ENCODE measurements at places on chromosomes 1 and 21.

GRCh38 chr1:217432339-217432738, 198.6 kb downstream of the GPATCH2 start:
- DNase-seq, result no peak

DNA sequence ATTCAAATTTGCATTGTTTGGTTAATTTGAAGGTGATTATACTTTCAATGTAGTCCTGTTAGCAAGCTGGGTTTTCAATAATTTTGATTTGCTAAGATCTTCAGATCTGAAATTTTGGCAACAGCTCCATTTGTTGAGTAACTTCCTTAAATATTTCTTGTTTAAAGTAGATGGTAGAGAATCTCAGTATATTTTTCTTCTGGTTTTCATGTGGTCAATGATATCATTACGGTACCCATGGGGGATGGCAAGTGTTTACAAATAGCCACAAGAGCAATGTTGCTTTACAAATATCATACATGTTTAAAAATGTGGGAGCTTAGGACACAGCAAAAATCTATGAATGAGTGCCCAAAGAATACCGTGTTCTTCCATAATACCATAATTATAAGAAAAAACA, 175.9 kb downstream of the IFI44 start:
- DNase-seq, result no peak

DNA sequence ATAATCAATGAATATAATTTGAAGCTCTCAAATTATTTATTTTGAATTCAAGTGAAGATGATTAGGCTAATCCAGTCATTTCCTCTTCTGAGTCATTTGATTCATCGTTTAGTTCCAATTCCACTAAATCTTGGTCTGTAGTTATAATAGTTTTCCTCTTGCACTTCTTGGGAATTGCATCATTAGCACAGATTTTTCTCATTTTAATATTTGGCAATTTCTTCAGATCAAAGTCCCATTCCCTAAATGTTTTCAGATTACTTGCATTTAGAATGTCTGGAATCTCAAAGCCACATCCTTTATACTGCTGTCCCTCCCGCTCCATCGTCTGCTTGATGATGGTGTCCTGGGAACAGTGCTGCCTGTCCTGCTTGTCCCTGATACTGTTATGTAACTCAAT, 43.5 kb downstream of the MAST2 start:
- DNase-seq, result no peak

GRCh38 chr1:186079084-186079684, 295.9 kb downstream of the TPR start:
- DNase-seq, result no peak

DNA sequence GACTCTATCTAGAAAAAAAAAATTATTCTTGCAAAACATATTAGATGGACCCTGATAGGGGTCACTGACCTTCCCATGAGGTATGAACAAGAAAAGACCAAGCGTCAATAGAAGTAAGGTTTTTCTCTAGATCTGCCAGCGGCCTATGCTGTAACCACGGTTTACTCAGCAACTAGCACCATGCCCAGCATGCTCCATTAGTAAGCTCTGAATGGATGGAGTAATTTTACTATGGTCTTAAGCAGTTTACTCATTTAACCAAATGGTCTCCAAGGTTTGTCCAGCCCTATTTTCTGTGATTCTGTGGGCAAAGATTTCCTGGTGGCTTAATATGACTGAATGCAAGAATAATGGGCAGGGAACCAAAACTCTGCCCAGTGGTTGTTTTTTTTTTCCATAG, 113.9 kb downstream of the ADSS2 start:
- DNase-seq, result no peak

- DNase-seq, result no peak
Observed at GRCh38 chr1:97693601-97694000, 227.2 kb downstream of the DPYD start.

DNA sequence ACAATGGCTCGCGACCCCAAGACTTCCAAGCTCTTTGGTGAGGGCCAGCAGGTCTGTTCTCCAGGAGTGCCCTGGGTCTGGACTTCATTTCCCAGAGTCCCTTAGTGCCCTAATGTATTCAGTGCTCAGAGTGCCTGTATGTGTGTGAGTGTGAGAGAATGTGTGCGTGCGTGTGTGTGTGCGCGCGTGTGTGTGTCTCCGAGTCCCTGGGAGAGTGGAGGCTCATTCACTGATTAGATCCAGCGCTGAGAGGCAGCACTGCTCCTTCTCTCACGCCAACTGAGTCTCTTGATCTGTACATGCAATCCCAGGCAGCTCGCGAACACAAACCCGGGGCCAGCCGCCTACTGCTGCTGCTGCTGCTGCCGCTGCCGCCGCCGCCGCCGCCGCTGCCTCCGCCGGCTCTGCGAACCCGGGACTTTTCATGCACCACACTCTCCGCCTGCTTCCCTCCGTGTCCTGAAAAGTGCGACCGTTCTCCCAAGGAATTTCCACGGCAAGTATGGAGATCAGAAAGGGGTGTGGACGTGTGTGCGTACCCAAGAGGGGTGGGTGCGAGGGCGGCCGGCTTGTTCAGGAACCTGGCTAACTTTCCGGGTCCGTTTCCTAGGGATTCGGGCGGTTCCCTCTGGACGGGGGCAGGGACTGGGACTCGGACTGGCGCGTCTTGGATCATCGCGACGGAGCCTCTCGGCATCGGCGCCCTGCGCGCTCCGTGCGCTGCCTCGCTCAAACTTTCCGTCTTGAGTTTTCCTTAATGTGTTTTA, at the start of gene RNF220:
Gene RNF220 (plus strand): TSS at position 225 of the 767 bp plus-strand sequence.
- DNase-seq, result peak; percentile 46

DNA sequence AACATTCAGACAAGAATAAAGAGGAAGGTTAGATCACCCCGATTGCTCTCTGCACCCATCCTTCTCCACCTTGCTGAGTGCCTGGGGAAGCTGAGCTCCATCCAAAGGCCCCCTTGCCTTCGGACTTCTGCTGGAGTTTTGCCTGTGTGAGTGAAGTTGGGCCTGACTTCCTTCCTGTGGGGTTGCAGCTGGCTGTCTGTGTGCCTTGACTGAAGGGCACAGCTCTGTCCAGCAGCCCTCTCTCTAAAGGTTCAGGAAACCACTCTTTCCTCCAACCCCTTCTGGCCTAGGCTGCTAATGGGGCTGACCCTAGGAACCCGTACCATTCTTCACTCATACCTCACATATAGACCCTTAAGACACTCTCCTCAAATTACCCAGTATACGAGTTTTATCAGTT, 173.4 kb upstream of the HMCN1 start:
- no peak for DNase-seq

GRCh38 chr1:25673962-25674806, 57.6 kb downstream of the MAN1C1 start:
- DNase-seq, result no peak

DNA sequence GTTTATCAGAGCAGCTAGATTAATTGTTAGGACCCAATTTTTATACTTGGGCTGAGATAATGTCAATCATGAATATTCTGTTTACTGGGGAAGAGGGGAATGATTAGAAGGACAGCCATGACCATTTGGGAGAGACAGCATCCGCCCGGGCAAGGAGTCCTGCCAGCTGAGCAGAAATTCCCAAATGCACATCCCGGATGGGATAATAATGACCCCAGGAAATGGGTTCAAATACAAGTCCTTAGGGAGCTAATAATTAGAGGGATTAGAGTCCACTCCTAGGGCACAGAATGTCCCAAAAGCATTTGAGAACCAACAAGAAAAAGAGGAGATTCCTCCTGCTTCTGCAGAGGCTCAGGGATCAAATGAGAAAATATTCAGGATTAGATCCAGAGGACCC, 115.9 kb downstream of the LRRC53 start:
- DNase-seq, result no peak

- DNase-seq, result no peak
Observed at GRCh38 chr1:110928191-110928590, 35.5 kb downstream of the LRIF1 start.

DNA sequence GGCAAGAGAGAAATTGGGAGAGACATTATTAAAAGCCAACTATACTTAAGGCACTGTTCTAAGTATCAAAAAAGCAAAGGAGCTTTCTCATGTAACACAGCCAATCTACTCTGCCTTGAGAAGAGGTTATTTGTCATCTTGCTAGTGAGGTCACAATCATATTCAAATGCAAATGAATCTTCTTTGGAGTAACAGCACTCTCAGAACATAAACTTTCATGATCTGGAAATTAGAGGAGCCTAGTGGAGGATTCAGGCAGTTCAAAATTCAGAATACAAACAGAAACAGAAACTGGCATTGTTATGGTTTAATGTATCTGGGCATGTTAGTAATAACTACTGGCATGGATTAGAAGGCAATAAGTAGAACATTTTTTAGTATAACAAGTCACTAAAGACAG, 57.4 kb downstream of the ARID4B start:
- no peak for DNase-seq

GRCh38 chr1:151565502-151566189, 25.5 kb downstream of the TUFT1 start:
- DNase-seq, result no peak

DNA sequence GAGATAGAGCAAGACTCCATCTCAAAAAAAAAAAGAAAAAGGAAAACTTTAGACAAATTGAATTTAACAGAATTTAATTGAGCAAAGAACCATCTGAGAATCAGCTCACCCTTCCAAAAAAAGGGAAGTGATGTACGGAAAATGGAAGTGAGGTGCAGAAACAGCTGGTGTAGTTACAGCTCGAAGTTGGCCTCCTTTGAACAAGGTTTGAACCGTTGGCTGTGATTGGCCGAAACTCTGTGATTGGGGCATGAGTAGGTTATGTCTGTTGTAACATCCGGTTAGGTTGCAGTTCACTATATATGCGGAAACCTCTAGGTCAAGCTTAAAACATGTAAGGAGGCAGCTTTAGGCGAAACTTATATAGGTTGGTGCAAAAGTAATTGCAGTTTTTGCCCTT, 97.9 kb upstream of the KIF26B start:
- DNase-seq, result peak; percentile 4

GRCh38 chr1:204505674-204506200, 10.5 kb upstream of the MDM4 start:
- no peak for DNase-seq

DNA sequence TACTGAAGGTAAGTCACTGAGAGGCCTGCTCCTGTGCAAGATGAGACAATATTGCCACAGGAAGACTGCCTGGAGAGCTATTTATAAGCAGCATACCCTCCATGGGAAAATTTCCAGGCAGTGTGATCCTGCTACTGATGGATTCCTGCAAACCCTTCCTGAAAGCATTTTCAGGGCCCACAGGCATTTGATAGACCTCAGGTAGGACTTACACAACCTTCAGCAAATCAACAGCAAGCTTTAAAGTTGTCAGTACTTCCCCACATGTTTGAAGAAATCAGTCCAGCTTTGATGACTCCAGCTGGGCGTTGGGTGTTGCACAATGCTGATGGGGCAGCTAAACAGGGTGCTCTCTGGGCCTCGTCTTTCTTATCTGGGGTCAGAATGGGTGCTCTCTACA, 108.8 kb downstream of the PLXNA2 start:
- no peak for DNase-seq

GRCh38 chr1:104785575-104786187, 1036.0 kb downstream of the AMY1C start:
- DNase-seq, result no peak

GRCh38 chr21:39664586-39664985, 51.8 kb downstream of the B3GALT5 start:
- no peak for DNase-seq

- no peak for DNase-seq
Observed at GRCh38 chr21:46322351-46323226, 1.1 kb downstream of the C21orf58 start.

DNA sequence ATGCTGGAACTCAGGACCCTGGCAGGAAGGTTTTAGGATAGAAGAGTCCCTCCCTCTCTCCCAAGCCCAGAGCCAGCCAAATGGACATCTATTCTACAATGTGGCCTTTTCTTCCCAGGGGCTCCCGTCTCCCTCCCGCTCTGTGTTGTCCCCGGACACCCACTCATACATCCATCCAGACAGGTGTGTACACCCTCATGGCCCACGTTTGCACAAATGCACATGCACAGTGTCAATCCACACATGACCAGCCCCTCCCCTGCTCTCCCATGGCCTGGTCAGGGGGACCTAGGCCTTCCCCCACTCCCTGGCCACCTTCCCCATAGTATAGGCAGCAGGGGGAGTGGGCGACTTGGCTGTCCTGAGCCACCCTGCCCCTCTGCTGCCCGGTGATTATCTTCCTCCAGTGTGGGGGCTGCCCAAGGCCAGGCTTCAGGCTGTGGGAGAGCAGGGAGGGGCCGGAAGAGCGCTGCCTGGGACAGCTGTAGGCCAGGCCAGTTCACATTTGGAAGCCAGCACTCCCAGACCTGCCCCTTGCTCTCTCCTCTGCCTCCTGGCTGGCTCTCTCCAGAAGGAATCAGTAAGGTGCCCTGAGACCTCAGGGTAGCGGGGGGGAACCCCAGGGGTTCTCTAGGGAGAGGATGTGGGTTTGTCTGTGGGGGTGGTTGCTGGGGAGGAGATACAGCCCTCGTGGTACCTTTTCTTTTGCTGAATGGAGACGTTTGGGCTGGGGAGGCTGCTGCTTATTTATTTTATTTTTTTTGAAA, 4.1 kb upstream of the PTPN7 start:
- DNase-seq, result peak; percentile 79
